ENCODE measurements at places on chromosomes 4 and X.

GRCh38 chr4:98262431-98262830 is 1.2 kb downstream of the RAP1GDS1 start:
- DNase-seq, result no peak

GRCh38 chr4:51930557-51930956 is 87.6 kb downstream of the DCUN1D4 start:
- no peak for DNase-seq

- DNase-seq, result no peak
Measured at GRCh38 chrX:44105228-44105913, 132.2 kb upstream of the NDP start.

DNA sequence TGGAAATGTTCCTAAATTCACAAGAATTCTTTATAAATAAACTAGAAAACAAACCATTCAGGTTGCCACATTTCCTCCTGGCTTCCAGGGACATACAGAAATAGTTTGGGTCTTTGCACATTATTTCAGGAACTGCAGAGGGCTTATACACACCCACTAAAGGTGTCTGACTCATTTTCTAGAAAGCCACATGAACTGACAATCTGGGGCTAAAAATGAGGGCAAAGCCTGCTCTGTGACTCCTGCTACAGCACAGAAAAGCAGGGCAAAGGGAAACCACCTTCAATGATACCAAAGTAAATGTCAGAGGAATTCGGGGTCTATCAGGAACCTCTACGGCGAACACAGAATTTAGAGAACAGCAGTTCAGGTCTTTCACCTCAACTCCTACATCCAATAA is 112.2 kb upstream of the MAP3K15 start:
- DNase-seq, result peak; percentile 0

GRCh38 chr4:117623326-117623725 is 411.0 kb upstream of the NDST3 start:
- no peak for DNase-seq

GRCh38 chr4:79661196-79661595 is 253.2 kb upstream of the GK2 start:
- no peak for DNase-seq

DNA sequence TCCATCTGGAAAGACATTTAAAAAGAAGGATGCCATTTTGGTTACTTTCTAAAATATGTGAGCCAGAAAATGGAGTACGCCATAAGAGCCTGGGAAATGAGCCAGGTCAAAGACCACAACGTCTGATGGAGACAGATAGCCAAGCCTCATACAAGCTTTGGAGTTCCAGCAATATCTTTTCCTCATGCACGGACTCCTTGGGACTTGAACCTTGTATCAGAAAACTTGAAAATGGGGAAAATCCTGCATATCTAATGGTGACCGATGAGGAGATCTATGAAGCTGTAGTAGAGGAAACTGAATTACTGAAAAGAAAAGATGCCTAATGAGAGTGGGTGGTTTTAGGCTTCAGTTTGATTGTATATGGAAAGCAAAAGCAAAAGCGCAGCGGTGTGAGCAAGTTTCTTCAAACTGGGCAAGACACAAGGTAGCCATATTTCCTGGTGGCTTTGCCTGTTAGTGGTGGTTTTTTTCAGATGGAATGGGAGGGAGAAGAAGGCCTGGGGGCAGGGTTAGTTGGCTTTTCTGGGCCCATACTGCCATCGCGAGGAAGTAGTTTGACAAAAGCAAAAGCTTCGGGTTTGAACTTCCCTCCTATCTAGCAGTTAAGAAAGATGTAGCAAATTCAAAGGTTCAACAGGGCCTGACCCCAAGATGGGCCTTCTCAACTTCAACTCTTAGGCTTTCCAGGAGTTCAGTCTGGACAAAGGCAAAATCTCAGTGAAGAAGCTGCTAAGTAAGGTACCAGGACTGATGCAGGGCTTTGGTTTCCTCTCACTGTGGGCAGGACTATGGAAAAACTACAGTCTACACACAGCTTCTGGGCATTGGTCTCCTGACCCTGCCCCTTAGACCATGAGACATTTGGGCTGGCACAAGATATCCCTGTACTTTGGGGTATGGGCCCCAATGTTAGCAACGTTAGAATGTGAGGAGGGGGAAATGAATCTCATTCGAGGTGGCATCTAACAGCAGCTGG is 210.0 kb upstream of the STK26 start:
- peak; percentile 69 for DNase-seq

DNA sequence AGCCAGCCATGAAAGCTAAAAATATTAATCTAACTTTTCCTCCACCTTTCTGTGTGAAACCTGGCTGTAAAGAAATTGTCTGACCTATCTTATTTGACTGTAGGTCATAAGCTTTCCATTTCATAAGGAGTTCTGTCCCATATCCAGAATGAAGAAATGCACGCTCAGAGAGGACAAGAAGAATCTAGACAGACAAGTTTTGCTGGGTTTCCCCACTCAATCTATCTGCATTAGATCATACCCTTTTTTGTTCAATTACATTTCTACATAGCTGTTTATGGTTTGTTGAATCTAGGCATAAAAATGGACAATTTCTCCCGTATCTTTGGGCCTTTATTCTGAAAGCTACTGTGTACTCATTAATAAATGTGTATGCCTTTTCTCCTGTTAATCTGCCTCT is 1495.1 kb downstream of the C4orf33 start:
- no peak for DNase-seq

DNA sequence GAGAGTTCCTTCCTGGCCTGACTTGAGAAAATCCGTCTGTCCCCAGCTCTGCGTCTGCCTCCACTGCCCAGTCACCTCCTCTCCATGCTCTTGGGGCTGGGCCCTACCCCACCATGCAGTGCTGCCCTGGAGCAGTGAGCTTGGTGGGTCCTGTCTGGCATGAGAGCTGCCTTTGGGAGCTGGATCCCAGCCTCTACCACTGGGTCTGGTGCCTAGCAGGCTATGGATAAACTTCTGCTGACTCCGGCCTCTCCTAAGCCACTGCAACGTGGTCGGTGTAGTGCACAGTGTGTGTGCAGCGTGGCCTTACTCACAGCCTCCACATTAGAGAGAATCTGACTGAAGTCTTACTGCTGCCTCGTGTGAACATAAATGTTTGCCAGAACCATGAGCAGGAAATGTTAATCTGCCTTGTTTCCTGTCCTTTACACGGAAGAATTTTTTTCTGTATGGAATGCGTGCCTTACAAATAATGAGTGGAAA is 47.6 kb downstream of the HTT start:
- no peak for DNase-seq
